Glutamatergic neuron (in vitro differentiated cells): ENCODE measurements at places on chromosomes 12 and 14. TPM values are rescaled to one million over a fixed set of nuclear protein-coding genes. Genes with fewer than 3 reads are reported as not detected.

GRCh38 chr12:6140651-6141447 lies 16.4 kb upstream of the VWF start:
- DNase-seq: no peak

DNA sequence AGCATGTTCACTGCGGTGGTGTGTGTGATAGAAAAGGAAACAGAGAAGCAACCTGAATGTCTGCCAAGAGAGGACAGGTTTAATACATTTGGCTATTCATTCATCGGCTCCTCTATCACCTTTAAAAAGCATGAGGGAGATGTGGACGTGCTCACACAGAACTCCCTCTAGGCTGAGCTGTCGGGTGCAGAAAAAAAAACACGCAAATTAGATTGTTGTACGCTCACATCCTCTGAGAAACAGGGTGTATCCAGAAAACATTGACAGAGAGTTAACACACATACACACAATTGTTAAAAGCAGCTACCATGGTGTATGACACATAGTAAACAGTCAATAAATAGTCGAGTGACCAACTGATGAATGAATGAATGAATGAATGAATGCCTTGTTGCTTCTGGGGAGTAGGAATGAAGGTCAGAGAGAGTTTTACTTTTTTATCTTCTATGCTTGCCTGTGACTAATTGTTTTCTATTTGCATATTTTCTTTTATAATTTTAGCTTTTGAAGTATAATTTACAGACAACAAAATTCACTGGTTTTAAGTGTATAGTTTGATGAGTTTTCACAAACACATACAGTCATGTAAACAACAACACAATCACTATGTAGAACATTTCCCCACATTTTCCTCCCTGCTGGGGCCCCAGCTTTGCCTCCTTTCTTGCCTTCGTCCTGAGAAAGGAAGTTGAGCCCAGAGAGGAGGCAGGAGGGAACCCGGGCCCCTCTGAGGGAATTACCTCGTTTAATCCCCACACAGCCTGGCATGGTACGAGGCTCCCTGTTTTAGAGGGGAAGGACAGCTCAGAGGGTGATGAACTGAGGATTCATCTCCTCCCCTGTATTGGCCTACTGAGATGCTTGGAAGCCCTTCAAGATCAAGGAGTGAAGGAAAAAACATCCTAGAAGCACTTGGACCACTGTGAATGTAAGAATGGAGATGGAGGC lies 19.7 kb upstream of the FAM222A start:
- no peak for DNase-seq

DNA sequence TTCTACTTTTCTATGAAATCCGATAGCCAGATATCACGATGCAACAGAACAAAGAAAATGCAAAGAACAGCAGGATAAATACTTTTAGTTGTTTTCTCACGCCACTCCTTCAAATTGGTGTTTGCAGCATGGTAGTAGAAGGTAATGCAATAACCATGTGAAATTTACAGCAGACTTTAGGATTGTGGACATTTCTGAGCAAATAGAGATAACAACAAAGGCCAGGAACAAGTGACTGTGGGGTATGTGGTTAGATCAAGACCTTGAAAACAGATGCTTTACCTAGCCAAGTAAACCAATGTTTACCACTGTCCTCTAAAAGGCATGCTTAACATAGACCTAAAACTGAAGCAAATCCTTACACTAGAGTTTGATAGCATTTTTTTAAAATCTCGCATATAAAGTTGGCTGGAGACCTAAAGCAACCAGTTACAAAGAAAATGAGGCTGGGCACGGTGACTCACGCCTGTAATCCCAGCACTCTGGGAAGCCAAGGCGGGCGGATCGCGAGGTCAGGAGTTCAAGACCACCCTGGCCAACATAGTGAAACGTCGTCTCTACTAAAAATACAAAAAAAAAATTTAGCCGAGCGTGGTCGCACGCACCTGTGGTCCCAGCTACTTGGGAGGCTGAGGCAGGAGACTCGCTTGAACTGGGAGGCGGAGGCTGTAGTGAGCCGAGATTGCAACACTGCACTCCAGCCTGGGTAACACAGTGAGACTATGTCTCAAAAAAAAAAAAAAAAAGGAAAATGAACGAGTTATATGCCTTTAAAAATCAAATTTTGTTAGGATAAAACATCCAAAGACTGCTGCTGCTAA lies 123.2 kb upstream of the FOXN3 start:
- no peak for DNase-seq

- DNase-seq: no peak
Measured at GRCh38 chr12:93092649-93092945, 163.5 kb upstream of the EEA1 start.

- no peak for DNase-seq
Measured at GRCh38 chr12:128091951-128092382, 175.0 kb upstream of the TMEM132C start.

Gene TMEM253
- 0.64 TPM for total RNA-seq

GRCh38 chr12:90653040-90653439 lies 301.9 kb downstream of the CCER1 start:
- no peak for DNase-seq
